ENCODE measurements at places on chromosomes 5 and 9.

GRCh38 chr9:107214381-107214780 is 68.7 kb upstream of the RAD23B start:
- DNase-seq, result no peak

- DNase-seq, result no peak
Measured at GRCh38 chr9:31700252-31701045, 684.0 kb upstream of the ACO1 start.

- DNase-seq, result no peak
Measured at GRCh38 chr5:75279321-75279720, 42.6 kb upstream of the ANKRD31 start.

DNA sequence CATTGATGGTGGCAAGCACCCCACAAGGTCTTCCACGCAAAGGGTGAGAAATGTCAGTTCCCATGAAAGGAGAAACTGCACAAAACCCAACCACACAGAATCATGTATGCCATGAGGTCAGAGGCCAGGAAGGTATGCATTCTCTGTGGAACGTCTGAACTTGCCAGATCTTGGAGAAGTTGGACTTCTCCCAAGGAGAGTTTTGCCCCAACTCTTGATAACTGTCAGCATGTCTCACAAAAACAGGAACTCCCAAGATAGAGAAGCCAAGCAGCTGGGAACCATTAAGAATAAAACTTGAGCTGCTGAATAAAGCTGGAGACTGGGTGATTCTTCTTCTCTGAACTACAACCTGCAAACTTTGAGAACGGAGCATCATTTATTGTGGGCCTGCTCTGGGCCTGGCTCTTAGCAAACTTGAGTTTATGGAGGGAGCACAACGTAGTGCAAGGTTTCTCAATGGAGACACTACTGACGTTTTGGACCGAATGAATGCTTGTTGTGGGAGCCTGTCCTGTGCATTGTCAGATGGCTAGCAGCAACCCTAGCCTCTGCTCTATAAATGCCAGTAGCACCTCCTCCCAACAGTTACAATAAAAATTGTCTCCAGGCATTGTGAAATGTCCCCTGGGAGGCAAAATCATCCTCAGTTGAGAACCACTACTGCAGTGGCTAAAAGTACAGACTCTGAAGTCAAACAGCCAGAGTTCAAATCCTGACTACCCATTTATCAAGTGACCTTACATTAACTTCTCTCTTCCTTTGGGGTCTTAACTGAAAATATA is 193.5 kb downstream of the ACTL7B start:
- no peak for DNase-seq

DNA sequence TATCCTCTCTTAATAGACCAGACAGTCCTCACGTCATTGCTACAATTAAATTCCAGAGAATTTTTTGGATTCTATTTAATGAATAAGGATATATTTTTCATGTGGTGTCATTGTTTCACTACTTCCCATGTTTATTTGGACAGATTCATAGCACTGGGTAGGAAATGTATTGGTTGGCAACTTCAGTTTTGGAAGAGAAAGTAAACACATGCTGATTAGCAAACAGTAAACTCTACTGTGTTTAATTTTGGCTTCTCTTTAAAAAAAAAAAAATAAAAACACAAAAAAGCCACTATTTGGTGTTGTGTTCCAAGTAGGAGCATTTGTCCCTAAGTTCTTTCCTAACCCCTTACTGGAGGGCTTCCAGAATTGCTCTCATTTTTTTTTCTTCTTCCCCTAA is 77.3 kb downstream of the NFIB start:
- DNase-seq, result no peak

DNA sequence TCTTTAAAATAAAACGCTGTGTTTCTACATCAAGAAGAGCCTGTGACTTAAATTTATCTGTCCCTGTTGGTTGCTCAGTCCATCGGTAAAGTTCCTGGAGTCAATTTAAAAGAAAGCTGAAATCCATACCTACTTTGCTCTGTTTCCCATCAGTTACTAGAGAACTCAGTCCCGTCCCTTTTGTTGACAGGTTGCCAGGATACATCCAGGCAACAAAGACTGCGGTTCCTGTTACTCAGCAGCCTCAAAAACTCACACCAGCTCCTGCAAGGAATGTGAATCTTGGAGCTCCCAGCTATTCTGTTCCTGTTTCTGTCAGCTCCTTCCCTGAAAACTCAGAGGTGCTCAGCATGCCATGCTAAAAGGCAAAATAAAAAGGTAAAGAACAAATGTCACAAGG is at the start of gene ZNF474:
Gene ZNF474 (plus strand): TSS at position 241 of the 400 bp plus-strand sequence. CDS start 22,445 bp downstream, outside the sequence.
- no peak for DNase-seq

DNA sequence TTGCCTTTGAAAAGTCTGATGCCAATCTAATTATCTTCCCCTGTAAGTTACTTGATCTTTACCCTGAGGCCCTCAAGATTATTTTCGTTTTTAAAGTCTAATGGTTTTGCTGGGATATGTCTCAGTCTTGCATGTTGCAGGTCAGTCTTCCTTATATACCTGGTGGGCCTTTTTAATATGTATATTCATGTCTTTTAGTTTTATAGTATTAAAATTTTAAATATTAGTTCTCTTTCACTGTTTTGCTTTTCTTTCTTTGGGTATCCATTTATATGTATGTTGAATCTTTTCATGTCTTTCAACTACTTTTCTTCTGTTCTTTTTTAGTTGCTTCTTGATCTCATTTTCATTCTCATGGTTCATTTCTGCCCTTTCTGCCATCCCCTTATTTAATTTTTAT is 68.9 kb downstream of the HSD17B4 start:
- DNase-seq, result no peak

- no peak for DNase-seq
Measured at GRCh38 chr9:14066831-14067230, 247.1 kb downstream of the NFIB start.

- no peak for DNase-seq
Measured at GRCh38 chr5:101278011-101278687, 375.1 kb upstream of the ST8SIA4 start.

GRCh38 chr5:74631081-74631953 is 9.2 kb downstream of the ENC1 start:
- DNase-seq, result no peak

GRCh38 chr5:163463063-163463435 is 2.6 kb downstream of the HMMR start:
- DNase-seq, result no peak

- no peak for DNase-seq
Measured at GRCh38 chr5:167696558-167697314, 594.7 kb upstream of the WWC1 start.

GRCh38 chr9:137149942-137150616 is 11.1 kb downstream of the GRIN1 start:
- DNase-seq, result no peak

GRCh38 chr5:86865256-86865785 is 247.6 kb downstream of the COX7C start:
- DNase-seq, result no peak

GRCh38 chr5:168513861-168514428 is 15.2 kb upstream of the FBLL1 start:
- DNase-seq, result no peak

DNA sequence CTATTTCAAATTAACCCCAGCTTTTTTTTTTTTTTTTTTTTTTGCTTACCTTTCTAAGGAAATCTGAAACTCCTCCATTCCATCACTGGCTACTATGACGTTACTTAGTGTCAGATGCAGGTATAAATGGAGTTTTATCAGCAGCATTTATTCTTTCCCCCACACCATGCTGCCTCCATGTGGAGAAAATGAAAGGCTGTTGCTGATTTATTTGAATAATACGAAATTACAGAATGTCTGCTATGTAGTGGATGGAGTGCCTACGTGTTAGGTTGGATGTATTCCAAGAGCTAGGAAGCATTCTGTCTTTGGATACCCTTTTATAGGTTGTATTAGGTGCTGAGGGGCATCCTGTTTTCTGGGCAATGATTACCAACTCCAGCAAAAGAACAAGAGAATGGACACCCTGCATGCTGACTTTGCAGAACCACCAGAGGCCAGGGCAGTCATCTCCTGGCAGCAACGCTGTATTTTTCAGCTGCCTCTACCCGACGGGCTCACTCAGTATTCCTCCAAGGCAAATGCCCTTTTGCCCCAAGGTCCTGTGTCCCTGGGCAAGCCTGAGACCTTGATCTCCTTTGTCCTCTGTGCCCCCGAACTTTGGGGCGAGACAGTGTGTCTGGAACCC is 199.5 kb downstream of the ALDH1A1 start:
- DNase-seq, result no peak

- DNase-seq, result no peak
Measured at GRCh38 chr5:118043531-118043930, 944.8 kb downstream of the DTWD2 start.

- DNase-seq, result no peak
Measured at GRCh38 chr5:171978519-171978918, 27.9 kb downstream of the FBXW11 start.

- no peak for DNase-seq
Measured at GRCh38 chr5:172757394-172758010, 13.5 kb downstream of the DUSP1 start.

DNA sequence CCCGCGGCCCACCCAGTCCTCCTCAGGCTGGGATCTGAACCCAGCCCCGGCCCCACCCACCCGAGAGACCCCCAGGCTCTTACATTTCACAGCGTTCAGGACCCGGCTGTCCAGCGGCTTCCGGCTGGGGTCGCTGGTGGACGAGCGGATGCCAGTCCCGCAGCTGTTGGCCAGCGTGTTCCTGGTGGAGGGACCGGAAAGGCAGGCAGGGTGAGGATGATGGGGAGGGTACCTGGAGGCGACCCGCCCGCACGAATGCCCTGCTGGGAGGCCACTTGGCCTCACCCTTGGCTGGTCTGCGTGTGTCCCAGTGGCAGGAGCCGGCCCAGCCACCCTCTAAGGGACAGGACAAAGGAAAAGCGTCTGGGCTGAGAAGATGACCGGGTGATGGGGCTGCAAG is 51.9 kb upstream of the UBAC1 start:
- no peak for DNase-seq

DNA sequence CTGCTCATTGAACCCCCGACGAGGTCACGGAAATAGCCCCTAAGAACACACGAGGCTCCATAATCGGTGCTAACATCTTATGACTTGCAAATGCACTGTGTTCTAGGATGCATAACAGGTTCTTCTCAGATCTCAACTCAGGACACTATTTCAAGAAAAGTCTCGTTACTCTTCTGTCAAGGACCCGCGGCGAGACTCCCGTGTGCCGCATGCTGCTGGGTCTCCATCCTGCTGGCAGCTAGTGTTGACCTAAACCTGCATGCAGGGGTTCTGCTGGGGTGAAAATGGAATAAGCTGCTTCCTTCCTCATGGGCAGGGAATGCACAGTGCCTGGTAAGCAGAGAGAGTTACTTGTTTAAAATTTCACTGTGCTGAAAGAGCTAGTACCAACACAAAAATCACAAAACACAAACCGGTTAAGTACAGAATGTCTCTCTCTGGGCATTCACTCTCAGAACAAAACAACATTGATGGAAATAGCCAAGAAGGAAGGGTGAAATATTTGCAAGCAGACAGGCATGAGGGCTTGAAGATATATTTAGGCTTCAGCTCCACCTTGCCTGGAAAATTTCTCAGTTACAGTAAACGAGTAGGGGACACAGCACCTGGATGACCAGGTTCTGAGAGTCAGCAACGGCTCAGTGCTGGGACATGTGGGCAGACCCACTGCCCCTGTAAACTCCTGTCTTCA is 416.5 kb downstream of the GADD45G start:
- no peak for DNase-seq

DNA sequence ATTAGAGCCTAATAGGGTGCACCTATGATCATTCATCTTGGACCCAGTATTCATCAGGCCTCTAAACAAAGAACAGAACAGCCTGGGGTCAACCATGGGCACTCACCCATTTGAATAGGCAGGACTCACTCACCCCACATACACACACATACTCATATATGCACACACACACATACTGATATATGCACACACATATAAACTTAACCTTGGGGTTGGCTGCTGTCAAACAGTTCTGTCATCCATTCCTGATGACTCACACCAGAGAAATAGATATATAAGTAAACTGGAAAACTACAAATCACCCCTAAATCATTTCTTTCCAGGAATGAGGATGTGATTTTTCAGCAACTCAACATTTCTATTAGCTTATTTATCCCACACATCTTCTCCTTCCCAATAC is 51.3 kb downstream of the ARL15 start:
- no peak for DNase-seq

- DNase-seq, result no peak
Measured at GRCh38 chr5:43780586-43780985, 177.6 kb downstream of the NNT start.

GRCh38 chr5:178368274-178368673 is 135.7 kb upstream of the PHYKPL start:
- no peak for DNase-seq

GRCh38 chr9:7828334-7828733 is 28.8 kb upstream of the DMAC1 start:
- DNase-seq, result no peak

DNA sequence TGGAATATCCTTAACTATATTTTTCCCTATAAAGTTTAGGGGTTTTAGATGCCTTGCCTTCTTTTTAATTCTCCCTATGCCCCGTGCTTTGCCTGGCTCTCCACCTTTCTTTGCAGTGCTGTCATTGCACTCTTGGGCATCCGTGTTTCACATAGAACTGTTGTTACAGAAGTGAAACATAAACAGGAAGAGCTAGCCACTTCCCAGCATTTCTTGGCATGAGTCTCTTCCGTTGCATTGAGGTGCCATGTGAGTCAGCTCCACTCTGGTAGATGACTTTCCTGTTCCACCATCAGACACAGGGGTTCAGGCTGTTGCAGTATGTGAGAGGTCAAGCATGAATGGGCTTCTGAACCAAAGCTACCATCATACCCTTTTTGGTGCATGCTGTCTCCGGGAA is 73.4 kb downstream of the ANGPTL2 start:
- DNase-seq, result no peak
